SJCRH30 (cell line): ENCODE measurements at places on chromosomes 6 and 20. TPM values are rescaled to one million over a fixed set of nuclear protein-coding genes. Genes with fewer than 3 reads are reported as not detected.

- DNase-seq = no peak
Measured at GRCh38 chr6:150895928-150896632, 30.6 kb downstream of the MTHFD1L start.

DNA sequence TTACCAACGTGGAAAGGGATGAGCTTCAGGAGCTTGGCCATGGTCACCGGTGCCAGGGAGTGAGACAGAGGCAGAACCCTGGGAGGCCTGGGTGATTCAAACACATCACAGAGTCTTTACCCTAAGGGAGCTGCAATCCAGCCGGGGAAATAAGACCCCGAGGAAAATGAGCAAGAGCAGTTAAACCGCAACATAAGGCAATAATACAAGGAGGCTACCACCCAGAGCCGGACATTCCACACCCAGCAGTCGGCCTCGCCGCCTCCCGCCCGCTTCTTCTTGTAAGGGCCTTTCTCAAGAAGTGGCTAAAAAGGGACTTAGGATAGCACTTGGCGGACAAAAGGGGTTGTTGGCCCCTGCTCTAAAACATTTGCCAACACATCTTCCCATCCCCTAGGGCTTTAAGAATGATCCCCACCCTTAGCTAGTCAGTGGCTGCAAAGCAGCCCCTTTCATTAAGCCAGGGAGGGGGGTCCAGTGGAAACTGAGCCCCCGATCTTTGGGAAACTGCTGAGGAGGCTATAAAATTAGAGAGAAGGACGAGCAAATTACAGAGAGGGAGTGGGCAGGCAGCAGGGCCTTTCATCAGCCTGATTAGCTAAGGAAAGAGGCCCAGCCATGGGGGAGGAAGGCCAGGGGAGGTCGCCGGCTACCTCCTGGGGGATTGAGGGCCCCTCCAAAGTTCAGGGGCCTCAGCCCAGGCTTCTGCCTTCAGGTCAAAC lies 34.3 kb downstream of the SNX5 start:
- no peak for DNase-seq

DNA sequence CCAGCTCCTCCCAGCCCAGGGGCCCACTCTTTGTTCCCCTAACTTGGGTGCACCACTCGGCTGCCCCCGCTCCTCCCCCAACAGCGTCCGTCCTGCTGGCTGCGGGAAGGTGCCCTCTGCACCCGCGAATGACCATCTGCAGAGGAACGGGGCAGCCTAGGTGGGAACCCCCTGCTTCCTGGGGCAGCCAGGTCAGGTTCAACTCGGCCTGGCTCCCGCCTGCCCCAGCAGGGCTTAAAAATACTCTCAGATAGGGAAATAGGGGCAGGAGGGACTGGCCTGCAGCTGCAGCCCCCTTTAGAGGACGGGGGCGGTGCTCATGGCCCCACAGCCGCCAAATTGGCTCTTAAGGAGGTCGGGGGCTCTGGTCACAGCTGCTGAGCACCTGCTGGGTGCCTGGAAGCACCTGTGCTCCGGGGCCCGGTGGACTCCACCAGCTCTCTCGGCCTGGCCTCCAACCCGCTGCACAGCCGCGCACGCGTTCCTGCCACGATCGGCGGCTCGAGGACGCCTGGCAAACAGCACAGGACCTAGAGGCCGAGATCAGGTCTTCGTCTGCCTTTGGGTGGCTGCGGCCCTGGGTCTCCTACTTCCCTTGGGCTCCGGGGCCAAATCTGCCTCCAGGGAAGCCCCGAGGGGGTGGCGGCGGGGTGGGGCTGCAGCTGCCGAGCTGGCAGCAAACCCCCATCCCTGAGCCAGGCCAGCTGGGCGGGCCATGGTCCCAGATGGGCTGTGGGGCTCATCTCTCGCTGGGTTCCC lies 700 bp upstream of the LAMA5 start:
- peak; percentile 88 for DNase-seq

DNA sequence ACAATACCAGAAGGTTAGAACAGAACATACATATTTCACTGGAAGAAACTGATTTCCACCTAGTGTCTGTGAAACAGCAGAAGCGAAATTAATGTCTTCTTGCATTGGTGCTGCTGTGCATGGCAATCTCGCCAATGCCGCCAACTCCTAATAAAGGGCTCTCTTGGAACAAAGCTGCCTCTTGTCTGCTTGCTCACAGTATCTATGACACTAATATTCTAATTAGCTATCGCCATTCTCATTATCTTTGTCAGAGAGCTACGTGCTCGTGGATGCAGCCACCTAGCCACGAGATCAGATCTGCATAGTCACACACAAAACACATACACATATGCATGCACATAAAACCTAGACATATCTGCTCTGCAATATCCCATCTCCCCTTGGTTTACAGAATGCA lies 145.9 kb upstream of the OLIG3 start:
- no peak for DNase-seq

DNA sequence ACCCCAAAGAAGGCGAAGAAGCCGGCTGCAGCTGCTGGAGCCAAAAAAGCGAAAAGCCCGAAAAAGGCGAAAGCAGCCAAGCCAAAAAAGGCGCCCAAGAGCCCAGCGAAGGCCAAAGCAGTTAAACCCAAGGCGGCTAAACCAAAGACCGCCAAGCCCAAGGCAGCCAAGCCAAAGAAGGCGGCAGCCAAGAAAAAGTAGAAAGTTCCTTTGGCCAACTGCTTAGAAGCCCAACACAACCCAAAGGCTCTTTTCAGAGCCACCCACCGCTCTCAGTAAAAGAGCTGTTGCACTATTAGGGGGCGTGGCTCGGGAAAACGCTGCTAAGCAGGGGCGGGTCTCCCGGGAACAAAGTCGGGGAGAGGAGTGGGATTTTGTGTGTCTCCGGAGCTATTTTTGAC lies 69.6 kb downstream of the HFE start:
- peak; percentile 81 for DNase-seq

DNA sequence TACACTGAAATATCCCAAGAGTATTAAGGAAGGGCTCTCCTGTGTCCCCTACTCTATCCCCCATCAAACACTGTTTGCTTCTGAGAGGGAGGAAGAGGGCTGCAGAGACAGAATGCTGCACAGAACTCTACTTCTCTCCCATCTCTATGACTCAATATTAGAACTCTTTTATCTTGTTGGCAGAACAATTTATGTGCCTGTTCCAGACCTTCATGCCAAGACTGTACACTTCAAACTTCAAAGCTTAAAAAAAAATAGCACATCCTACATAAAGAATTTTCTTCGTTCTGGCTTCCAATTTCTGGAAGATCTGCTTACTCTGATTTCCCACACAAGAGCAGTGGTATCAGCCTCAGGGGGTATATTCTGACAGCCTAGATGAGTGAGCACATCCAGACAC lies 19.6 kb upstream of the GPR63 start:
- DNase-seq = no peak

- DNase-seq = no peak
Measured at GRCh38 chr6:35142588-35143569, 1.7 kb upstream of the TCP11 start.

- DNase-seq = no peak
Measured at GRCh38 chr20:24148372-24148771, 159.8 kb upstream of the GGTLC1 start.

DNA sequence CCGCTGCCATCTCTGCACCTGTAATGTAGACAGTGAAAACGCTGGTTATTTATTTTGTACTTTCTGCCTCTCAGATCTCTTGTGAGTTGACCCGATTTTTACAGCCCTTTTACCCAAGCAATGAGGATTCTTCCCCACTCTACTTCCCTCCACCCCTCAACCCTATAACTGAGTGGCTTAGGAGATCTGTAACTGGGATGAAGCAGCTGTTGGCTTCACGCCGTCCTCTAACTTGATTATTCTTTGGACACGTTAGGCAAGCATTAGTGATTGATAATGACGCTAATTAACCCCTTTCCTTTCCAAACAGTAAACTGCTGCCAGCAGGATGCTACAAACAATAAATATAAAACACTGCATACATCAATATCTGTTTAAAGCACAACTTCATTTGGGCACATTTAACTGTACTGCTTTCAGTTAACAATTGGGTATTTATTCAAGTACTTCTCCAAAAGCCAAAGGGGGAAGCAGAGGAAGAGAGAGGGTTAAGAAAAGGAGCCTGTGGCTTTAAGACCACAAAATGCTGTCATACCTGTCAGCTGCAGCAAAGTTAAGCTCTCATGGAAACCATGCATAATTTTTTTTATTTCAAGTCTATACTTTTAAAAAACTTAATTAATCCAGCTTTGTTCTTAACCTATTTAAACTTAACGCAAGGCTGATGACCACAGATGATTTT lies 21.2 kb downstream of the TFAP2A start:
- DNase-seq = peak; percentile 67

DNA sequence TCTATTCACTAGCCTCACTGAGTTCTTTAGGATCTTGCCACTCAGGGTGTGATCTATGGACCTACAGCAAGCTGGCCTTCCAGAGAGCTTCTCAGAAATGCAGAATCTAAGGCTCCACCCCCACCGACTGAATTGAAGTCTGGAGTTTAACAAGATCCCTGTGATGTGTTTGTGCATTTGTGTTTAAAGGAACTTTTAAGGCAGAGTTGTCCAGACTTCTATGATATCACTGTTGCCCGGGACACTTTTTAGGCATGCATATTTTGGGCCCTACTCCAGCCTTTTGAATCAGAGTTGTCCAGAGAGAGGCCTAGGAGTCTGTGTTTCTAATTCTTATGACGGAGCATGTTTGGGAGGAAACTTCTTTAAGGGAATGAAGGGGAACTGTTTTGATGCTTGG lies 232.3 kb downstream of the QKI start:
- DNase-seq = no peak

GRCh38 chr6:120632975-120633374 lies 701.3 kb downstream of the TBC1D32 start:
- no peak for DNase-seq

- peak; percentile 49 for DNase-seq
Measured at GRCh38 chr6:118739696-118740353, 88.4 kb upstream of the CEP85L start.

DNA sequence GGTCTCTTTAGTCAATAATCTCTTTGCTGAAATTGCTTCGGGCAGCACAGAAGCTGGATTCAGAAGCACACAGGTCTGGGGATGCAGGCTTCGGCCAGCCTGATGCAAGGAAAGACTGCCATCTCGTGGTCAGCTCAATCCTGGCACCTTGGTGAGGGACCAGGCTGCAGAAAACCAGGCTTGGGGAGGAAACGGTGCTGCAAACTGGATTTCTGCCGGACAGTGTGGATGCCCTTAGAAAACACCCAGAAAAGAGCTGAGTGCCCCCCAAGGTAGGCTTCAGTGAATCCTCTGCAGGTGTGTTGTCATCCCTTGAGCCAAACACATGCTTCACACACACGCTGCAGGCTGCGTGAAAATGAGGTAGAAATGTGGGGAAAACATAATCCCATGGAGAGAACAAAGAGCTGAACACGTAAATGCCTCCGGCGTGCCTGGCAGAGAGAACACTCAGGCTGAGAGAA lies 89.8 kb upstream of the PAX1 start:
- DNase-seq = peak; percentile 80

- no peak for DNase-seq
Measured at GRCh38 chr6:12356431-12356830, 66.3 kb downstream of the EDN1 start.

DNA sequence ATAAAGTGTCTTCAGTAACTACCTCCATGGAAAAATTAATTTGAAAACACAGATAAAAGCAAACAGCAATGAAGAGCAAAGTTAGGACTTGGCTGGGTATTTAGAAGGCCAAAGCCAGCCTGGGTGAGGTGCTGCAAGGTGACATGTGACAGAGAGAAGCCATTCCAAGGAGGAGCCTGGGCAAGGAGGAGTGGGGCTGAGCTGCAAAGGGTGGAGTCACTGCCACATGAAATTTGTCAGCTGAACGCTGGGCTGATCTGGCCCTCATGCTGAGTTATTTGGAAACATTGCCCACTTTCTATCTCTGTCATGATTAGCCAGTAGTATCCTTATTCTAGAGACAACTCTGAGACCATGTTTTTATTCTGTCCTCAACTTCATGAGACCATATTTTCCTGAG lies 76.3 kb downstream of the PERP start:
- DNase-seq = no peak

DNA sequence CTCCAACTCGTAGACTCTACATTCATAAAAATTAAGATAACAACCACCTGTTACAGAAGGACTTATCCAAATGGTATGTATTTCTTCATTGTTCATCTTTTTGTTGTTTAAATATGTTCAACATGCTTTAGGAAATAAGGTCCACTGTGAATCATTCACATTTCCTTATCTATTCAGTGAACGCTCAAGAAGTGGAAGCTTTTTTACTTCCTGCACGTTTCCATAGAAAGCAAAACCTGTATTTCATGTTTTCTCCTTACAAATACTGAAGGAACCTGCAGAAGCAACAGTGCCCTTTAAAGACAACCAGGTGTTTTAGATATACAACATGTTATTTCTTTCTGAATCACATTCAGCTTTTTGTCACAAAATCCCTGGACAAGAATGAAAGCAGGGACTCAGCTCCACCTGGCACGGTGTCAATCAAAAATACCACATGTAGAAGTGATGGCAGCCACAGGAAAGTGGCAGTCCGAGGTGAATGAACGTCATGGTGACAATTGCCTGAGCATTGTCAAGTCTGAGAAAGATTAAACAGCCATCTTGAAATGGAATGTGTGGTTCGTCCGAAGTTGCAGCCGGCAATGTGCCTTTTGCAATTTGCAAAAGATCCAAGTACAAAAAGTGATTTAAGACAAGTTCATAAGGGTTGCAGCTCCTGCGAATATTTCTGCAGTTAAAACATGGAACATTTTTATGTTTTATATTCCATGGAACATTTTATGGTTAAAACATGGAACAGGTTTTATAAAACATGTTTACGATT lies 66.7 kb upstream of the RIPOR2 start:
- DNase-seq = no peak

DNA sequence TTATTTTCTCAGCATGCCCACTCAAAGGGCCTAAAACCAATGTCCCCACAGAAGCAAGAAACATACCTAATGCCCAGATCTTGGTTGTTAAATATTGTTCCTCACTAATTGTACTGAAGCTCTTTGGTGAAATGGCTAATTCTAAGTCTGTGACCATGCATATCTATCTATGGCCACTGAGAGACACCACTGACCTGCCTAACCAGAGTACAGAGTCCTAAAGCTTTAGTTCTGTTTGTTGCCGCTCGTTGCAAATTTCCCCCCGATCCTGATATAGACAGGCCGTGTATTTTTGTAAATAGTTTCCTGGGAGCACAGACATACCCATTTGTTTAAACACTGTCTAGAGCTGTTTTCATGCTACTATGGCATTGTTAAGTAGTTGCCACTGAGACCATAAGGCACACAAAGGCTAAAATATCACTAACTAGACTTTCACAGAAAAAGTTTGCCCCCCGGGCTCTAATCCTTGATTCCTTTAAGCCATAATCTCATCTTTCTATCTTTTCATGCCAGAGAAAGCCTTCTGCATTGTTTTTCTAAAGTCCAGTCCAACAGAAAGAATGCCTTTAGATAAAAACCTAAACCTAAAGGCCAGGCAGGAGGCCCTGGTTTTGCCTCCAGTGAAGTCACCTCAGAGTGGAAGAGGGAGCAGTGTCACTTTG lies 48.7 kb downstream of the DNAAF9 start:
- DNase-seq = no peak

Gene CAPN11
- 0.20 and 0.97 TPM in 2 replicates for total RNA-seq

Gene LY86
- not detected in 2 replicates for total RNA-seq

Gene PPP1R3G
- 0.71 and 1.0 TPM in 2 replicates for total RNA-seq

Gene ZSCAN31
- 1.9 and 2.6 TPM in 2 replicates for total RNA-seq

Gene FOXC1
- total RNA-seq = 7.2 TPM in 2 replicates

Gene LINC00237
- not detected in 2 replicates for total RNA-seq

Gene SLPI
- not detected in 2 replicates for total RNA-seq

Gene PACSIN1
- total RNA-seq = not detected in 2 replicates

Gene ANKRD66
- not detected in 2 replicates for total RNA-seq

Gene TREML1
- total RNA-seq = 0.10 TPM in 1 of 2 replicates, not detected in the other

Gene DCDC2
- total RNA-seq = 0.02 and 0.05 TPM in 2 replicates

Gene C4B
- 1.2 and 1.8 TPM in 2 replicates for total RNA-seq

Gene SLC4A11
- total RNA-seq = 12.1 and 16.4 TPM in 2 replicates
